ENCODE measurements at places on chromosomes 16 and 17.

DNA sequence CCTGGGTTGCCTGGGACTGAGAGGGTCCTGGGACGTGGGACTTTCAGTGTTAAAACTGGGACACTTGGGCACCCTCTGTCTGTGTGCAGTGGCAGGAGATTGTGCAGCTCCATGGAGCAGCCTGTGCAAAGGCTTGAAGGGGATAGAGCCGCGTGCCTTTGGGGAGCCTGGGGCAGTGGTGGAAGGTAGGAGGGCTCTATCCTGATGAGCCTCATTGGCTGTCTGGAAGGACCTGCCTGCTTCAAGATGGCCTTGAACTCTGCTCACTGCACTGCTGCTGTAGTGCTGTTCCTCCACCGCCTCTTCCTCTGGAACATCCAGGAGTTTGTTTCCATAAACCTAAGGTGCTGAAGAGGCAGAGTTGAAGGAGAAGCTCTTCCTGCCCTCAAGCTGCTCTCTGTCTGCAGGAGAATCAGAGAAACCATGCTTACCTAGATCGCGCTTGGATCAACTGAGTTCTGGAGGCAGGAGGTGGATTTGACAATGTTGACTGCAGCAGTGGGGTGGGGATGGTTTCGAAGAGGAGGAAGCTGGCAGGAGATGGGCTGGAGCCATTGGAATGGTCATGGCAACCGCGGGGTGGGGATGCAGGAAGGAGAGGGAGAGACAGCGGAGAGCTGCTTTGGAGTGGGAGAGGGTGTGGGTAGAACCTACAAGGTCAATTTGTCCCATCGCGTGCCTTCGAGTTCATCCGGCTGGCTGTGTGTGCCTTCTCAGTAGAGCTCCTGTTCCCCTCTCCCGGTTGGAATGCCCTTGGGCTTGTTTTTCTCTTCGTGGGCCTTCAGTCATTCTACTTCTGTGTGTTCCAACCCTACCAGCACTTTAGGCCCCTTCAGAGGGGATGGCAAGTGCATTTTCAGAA lies 3.7 kb downstream of the RMI2 start:
- no peak for DNase-seq

- no peak for DNase-seq
These were observed 219.7 kb upstream of the CDH5 start for GRCh38 chr16:66146798-66147197.

- DNase-seq = no peak
These were observed 9.8 kb downstream of the GNGT2 start for GRCh38 chr17:49200423-49201083.

- DNase-seq = no peak
These were observed 355.8 kb downstream of the SNX29 start for GRCh38 chr16:12332167-12332952.

DNA sequence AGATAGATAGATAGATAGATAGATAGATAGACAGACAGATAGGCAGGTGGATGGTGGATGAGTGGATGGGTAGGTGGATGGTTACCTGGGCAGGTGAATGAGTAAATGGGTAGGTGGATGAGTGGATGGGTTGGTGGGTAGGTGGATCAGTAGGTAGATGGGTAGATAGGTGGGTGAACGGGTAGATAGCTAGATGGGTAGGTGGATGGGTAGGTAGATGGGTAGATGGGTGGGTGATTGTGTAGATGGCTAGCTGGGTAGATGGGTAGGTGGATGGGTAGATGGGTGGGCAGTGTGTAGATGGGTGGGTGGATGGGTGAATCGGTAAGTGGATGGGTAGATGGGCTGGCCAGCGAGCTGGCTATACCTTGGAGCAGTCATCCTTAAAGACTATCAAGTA lies 21.8 kb upstream of the LRRC37A3 start:
- DNase-seq = no peak

- no peak for DNase-seq
These were observed 195.8 kb downstream of the KCNJ2 start for GRCh38 chr17:70365091-70365583.

DNA sequence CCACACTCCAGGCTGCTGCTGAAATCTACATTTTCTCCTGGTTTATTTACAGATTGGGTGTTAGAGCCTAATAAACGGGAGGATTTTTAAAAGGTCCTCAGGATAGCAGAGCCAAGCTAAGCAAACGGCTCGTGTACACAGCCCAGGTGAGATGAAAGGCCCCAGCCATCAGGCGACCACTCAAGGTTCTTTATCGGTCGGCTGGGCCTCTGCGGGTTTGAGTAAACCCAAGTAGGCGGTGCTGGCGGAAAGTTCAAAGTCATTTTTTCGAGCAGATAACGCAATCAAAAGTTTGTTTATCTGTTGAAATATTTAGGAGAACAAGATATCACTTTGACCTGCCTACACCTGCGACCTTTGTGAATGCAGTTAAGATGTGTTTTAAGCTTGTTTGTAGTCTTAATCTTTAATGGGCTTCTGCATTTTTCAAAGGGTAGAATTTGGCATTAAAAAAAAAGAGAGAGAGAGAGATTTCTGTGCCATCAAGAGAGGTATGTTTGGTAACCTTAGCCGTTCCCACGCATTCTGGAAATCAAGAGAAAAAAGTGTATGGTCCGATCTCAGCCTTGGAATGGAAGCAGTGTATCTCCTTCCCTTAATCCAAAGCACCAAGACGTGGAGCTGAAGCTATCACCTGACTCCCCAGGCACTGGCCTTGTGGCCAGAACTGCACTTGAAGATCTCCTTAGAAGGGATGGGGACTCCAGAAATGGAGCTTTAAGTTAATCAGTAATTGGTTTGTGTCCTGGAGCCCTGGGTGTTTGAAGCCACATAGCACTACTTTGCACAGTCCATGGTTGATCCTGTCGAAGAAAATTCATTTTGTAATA lies 301.7 kb upstream of the IRX5 start:
- DNase-seq = no peak

Measured in neural progenitor cell (in vitro differentiated cells).